Breast epithelium (tissue), 4 donors: ENCODE measurements at places on chromosomes 2 and 18.

DNA sequence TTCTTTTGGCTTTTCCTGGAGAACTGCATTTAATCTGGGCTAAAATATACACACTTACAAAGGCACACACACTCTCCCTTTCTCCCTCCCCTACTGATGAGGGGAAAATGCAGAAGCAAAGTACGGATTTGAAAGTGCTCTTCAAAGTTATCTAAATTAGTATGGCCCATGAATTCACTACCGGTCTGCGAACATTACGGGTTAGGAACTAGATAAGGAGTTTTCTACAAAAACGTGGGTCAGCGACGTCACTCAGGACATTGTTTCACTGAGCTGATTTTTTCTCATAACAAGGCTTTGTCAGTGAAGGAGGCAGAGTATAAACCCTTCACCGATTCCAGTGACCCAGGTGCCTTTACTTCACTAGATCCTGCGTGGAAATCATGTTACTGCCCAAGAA, 47.3 kb downstream of the COA5 start:
- no peak for DNase-seq
- no peaks in the 10 kb centered on the region for H3K4me1 ChIP-seq
- H3K27ac ChIP-seq = no peak overlapping the region

- no peak overlapping the region for H3K27ac ChIP-seq
- H3K4me3 ChIP-seq = no peak overlapping the region
- H3K36me3 ChIP-seq = no peaks in the 10 kb centered on the region
- no peak for DNase-seq
- no peaks in the 10 kb centered on the region for H3K27me3 ChIP-seq
Observed at GRCh38 chr2:100731535-100731981, 88.4 kb upstream of the NPAS2 start.

DNA sequence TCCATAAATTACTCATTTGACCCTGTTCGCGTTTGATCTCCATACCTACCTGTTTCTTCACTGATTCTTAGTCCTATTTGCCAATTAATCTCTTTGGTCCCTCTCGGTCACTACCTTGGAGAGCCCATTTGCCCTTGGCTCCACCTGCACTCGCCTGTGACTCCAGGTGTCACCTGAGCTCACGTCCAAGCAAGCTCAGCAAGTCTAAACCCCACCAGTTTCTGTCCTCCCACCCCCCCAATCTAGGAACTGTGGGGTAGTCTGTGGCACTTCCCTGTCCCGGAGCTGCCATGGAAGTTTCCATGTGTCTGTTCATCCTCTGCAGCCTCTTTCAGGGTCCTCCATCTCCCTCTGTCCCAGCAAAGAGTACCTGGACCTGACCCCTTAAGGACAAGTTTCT, 68.1 kb upstream of the BCL2L11 start:
- H3K4me3 ChIP-seq = no peak overlapping the region
- no peak overlapping the region for H3K27ac ChIP-seq
- no peaks in the 10 kb centered on the region for H3K36me3 ChIP-seq
- no peak for DNase-seq
- H3K4me1 ChIP-seq = no peaks in the 10 kb centered on the region

GRCh38 chr2:128390991-128391630, 72.4 kb upstream of the HS6ST1 start:
- no peaks in the 10 kb centered on the region for H3K36me3 ChIP-seq
- no peak overlapping the region for H3K4me3 ChIP-seq
- H3K4me1 ChIP-seq = no peaks in the 10 kb centered on the region
- no peaks in the 10 kb centered on the region for H3K27me3 ChIP-seq
- H3K27ac ChIP-seq = no peak overlapping the region

DNA sequence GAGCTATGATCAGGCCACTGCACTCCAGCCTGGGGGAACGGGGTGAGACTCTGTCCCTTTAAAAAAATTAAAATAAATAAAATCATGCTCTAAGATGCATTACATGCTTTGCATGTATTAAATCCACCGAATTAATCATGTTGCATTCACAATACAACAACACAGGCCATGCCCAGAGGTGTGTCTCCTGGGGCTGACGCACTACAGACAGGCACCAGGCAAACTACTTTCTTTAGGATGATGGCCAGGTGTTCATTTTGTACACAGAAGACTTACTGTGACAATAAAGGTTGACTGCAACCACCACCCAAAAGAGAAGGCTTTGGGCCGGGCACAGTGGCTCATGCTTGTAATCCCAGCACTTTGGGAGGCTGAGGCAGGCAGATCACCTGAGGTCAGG, 226.8 kb upstream of the PXDN start:
- H3K4me3 ChIP-seq = no peak overlapping the region
- no peaks in the 10 kb centered on the region for H3K36me3 ChIP-seq
- peaks cover 5% of the 10 kb centered on the region for H3K27me3 ChIP-seq
- no peak for DNase-seq
- H3K4me1 ChIP-seq = no peaks in the 10 kb centered on the region
- H3K27ac ChIP-seq = no peak overlapping the region

DNA sequence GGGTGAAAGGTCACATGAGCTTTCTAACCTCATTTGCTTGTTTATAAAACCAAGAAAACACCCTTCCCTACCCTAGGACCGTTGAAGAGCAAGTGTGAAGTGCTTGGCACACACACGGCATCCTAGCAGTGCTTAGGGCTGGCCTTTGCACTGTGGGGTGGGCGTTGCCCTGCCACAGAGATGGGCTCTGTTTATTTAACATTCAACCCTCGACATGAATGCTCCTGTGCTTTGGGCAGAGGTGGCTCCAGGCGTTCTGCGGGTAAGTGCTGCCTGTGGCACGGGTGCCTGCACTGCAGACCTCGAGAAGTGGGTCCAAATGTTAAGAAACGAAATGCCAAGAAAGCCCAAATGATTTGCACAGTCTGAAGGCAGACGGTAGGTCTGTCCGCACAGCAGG, 170.1 kb downstream of the FHOD3 start:
- no peak overlapping the region for H3K27ac ChIP-seq
- no peaks in the 10 kb centered on the region for H3K27me3 ChIP-seq
- no peak for DNase-seq
- H3K36me3 ChIP-seq = no peaks in the 10 kb centered on the region

- no peaks in the 10 kb centered on the region for H3K27me3 ChIP-seq
- H3K27ac ChIP-seq = no peak overlapping the region
- no peak overlapping the region for H3K4me3 ChIP-seq
- no peaks in the 10 kb centered on the region for H3K36me3 ChIP-seq
Observed at GRCh38 chr2:222609381-222609780, 46.5 kb downstream of the FARSB start.

DNA sequence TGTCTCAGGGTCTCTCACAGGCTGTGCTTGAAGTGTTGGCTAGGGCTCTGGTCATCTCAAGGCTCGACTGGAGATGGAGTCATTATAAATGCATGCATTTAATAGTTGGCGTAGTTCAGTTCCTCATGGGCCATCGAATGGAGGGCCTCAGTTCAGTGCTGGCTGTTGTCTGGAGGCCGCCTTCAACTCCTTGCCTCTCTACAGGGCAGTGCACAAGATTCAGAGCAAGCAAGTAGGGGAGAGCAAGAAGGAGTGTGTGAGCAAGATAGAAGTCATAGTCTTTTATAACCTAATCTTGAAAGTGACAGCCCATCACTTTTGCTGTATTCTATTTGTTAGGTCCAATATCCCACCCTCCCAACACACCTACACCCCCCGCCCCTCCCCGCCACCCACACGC, 137.5 kb downstream of the BABAM2 start:
- no peak overlapping the region for H3K4me3 ChIP-seq
- H3K27ac ChIP-seq = no peak overlapping the region
- no peaks in the 10 kb centered on the region for H3K36me3 ChIP-seq

DNA sequence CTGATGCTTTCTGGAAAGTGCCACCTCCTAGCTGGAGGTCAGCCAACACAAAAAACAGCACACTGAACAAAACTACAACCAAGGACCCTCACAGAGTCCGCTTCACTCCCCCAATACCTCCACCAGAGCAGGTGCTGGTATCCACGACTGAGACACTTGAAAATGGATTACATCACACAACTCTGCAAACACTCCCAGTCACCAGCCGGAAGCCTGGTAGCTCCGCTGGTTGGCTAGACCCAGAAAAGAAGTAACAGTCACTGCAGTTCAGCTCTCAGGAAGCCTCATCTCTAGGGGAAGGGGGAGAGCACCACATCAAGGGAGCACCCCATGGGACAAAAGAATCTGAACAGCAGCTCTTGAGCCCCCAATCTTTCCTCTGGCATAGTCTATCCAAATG, 175.4 kb downstream of the LCLAT1 start:
- H3K27me3 ChIP-seq = no peaks in the 10 kb centered on the region
- H3K36me3 ChIP-seq = no peaks in the 10 kb centered on the region
- DNase-seq = no peak
- H3K27ac ChIP-seq = no peak overlapping the region
- H3K4me3 ChIP-seq = no peak overlapping the region

DNA sequence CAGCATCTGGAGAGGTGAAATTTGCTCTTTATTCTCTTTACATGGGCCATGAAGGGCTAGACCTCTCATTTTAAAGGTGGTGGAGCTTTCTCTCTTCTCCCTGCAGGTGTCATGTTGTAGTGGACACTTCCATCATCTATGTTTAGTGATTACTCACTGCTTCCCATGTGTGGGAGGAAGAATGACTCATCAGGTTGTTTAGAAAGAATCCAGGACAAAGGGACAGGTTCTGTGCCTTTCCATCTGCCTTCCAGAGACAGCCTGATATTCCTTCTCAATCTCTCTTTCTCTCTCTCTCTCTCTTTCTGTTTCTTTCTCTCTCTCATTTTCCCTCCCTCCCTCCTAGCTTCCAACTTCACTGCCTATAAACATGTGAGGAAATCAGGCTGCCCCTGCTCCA, 38.7 kb downstream of the SCG2 start:
- DNase-seq = no peak
- H3K27me3 ChIP-seq = no peaks in the 10 kb centered on the region
- no peaks in the 10 kb centered on the region for H3K36me3 ChIP-seq
- H3K4me1 ChIP-seq = no peaks in the 10 kb centered on the region

GRCh38 chr2:173521450-173522192, 166.9 kb downstream of the CDCA7 start:
- H3K4me1 ChIP-seq = no peaks in the 10 kb centered on the region
- no peaks in the 10 kb centered on the region for H3K27me3 ChIP-seq
- H3K27ac ChIP-seq = no peak overlapping the region
- H3K4me3 ChIP-seq = no peak overlapping the region

GRCh38 chr2:41774011-41774605, 273.7 kb upstream of the PKDCC start:
- DNase-seq = no peak
- H3K36me3 ChIP-seq = no peaks in the 10 kb centered on the region
- no peak overlapping the region for H3K4me3 ChIP-seq
- no peak overlapping the region for H3K27ac ChIP-seq
- no peaks in the 10 kb centered on the region for H3K4me1 ChIP-seq

DNA sequence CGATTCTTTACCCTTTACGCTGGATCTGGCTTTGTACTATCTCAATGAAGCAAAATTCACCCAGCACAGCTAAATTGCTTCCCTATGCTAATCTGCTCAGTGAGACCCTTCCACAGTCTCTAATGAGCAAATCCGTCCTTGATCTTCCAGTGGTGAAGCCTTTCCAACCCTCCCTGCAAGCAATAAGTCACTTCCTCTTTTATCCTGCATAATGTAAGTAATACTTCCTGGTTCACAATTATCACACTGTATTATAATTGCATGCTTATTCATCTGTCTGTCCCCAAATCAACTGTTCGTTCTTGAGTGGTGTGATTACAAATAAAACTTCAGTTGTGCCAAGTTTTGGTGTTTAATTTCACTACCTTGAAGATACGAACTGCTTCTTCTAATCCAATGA, 404.0 kb downstream of the ADCYAP1 start:
- no peaks in the 10 kb centered on the region for H3K36me3 ChIP-seq
- H3K27me3 ChIP-seq = no peaks in the 10 kb centered on the region
- H3K27ac ChIP-seq = no peak overlapping the region
- no peak overlapping the region for H3K4me3 ChIP-seq
- no peaks in the 10 kb centered on the region for H3K4me1 ChIP-seq

DNA sequence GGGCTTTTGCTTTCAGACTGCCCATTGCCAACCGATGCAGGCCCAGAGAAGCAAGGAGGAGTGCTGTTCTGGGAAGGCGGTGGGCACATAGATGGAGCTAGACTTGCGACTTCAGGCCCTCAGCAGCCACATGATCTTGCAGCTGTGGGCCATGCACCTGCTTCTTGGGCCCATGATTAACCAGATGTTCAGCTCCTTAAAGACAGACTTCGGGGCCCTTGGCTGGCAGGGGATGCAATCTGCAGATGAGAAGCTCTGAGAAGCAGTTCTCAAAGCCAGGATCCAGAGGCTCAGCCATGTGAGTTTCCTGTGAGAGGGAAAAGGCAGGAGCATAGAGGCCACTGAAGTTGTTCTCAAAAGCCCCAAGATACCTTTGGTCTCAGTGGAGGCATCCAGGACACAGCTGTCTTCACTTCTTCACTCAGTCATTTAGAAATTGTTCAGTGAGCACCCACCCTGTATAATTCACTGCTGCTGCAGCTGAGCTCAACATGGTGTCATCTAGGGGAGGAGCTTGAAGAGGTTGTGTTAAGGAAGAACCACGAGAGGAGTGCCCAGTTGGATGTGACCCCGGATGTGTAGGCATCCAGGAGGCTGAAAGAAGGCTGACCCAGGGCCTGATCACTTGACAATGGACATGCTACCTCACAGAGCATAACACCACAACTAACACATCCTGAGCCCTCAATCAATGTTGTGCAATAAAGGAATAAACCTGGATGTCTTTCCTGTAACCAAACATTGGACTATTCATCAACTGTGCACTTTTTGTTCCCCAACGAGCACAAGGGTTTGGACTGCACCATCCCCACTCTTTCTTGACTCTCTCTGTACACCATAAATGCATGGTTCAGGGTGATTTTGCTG, 44.7 kb upstream of the TMEM200C start:
- H3K36me3 ChIP-seq = no peaks in the 10 kb centered on the region
- no peaks in the 10 kb centered on the region for H3K4me1 ChIP-seq
- no peaks in the 10 kb centered on the region for H3K27me3 ChIP-seq
- no peak for DNase-seq
- no peak overlapping the region for H3K27ac ChIP-seq

GRCh38 chr2:38146907-38147307, 71.0 kb upstream of the CYP1B1 start:
- DNase-seq = peak; percentile 48
- no peaks in the 10 kb centered on the region for H3K36me3 ChIP-seq
- peak overlapping the region; percentile 95 for H3K27ac ChIP-seq
- no peaks in the 10 kb centered on the region for H3K27me3 ChIP-seq
- H3K4me3 ChIP-seq = peak overlapping the region; percentile 9
- H3K4me1 ChIP-seq = peaks cover 10% of the 10 kb centered on the region

DNA sequence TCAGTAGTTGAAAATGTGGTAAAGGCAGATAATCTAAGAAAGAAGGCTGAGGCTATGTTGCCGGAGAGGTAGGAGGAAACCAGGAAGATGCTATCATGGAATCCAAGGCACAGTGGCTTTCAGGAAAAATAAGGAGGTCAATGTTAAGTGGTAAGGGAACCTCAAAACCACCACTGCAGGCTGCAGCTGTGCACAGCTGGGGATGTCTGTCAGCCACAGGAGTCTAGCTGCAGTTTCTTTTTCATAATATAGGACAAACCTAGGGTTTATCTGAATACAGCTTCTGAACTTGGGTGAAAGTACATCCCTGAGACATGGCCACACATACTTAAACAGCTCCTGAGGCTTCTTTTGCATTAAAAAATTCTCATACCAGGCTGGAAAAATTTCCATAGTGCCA, 93.9 kb downstream of the SLC5A7 start:
- no peaks in the 10 kb centered on the region for H3K36me3 ChIP-seq
- H3K4me3 ChIP-seq = no peak overlapping the region
- H3K27ac ChIP-seq = no peak overlapping the region
- no peaks in the 10 kb centered on the region for H3K27me3 ChIP-seq
- H3K4me1 ChIP-seq = no peaks in the 10 kb centered on the region

GRCh38 chr2:102120701-102121159, 21.8 kb upstream of the IL1R1 start:
- H3K4me1 ChIP-seq = no peaks in the 10 kb centered on the region
- no peak for DNase-seq
- peak overlapping the region; percentile 3 for H3K27ac ChIP-seq
- H3K4me3 ChIP-seq = no peak overlapping the region
